GM20000 (cell line): ENCODE measurements at places on chromosomes 7 and 10.

DNA sequence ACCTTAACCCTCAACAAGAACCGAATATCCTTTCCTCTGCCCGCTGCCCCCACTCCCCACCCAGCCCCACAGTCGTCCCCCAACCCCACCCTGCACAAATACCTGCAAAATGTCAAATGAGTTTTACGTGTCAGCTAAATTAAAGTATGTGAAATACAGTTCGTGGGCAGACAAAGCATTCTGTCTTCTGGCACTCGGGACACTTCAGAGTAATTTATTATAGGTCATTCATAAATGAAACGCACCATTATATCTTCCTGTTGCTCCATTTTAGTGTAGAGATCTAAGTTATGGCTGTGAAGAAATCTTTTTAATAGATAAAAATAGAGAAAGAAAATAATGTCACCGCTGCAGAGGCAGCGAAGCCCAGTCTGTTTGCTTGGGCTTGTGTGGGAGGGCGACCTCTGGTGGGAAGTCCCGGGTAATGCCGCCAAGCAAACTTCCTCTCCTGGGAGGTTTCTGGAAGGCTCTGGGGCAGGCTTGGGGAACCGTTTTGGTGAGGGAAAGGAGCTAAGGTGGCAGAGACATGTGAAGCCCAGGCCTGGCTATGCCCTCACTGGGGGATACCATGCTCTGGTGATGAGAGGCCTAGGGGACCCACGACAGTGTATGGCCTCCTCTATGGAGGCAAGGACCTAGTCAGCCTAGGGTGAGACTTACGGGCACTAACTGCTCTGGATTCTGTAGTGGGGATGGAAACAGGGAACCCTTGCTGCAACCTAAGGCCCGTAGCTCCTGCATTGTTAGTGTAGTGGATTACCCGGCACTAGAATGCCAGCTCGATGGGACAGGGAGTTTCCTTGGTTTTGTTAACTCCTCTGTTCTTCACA is 604.9 kb downstream of the LRMDA start:
- DNase-seq: peak; percentile 79

- peak; percentile 78 for DNase-seq
Observed at GRCh38 chr10:132788180-132788830, 2.4 kb upstream of the NKX6-2 start.

DNA sequence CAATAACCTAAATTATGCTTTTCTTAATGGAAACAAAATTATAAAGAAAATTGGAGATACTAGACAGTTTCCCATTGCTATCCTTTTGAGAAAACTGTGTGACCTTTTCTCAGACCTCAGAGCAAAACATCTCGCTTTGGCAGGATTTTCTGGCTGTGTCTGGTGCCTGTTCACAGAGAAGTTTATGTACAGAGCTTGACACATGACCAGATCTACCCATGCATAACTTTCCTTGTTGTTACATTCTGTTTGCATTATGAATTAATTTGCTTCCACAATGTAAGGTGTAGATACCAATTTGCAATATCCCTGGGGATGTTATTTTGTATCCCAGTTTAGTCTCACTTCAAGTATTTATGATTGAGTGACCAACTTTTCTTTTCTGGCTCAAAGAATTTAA is 565.0 kb downstream of the XPNPEP1 start:
- no peak for DNase-seq

DNA sequence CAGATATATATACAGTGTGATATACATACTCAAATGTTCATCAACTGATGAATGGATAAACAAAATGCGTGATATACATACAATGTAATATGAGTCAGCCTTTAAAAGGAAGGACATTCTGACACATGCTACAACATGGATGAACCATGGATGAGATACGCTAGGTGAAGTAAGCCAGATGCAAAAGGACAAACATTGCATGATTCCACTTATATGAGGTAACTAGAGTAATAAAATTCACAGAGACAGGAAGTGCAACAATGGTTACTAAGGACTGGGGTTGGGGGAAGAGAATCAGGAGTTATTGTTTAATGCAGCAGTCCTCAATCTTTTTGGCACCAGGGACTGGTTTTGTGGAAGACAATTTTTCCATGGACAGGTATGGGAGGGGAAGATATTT is 47.3 kb upstream of the PIK3AP1 start:
- DNase-seq: no peak

GRCh38 chr10:86708068-86708782 is 39.9 kb downstream of the LDB3 start:
- DNase-seq: no peak

GRCh38 chr7:130276796-130277762 is 10.4 kb downstream of the CPA2 start:
- no peak for DNase-seq

- peak; percentile 35 for DNase-seq
Observed at GRCh38 chr7:30062587-30062986, 34.4 kb downstream of the PLEKHA8 start.
